K562 (cell line): ENCODE measurements at places on chromosomes 16 and 17. TPM values are rescaled to one million over a fixed set of nuclear protein-coding genes. Genes with fewer than 3 reads are reported as not detected.

PYCARD gene
- 25.6 and 28.4 TPM in 2 replicates for polyA plus RNA-seq

TBC1D3H gene
- polyA plus RNA-seq = not detected in 2 replicates

ASGR1 gene
- polyA plus RNA-seq = 0.64 and 2.3 TPM in 2 replicates

WNK4 gene
- 15.8 and 17.7 TPM in 2 replicates for polyA plus RNA-seq

TPSG1 gene
- not detected in 2 replicates for polyA plus RNA-seq

CCL23 gene
- polyA plus RNA-seq = not detected in 2 replicates

KAT7 gene
- polyA plus RNA-seq = 18.3 and 20.5 TPM in 2 replicates

CDRT15 gene
- not detected in 2 replicates for polyA plus RNA-seq

RPL38 gene
- polyA plus RNA-seq = 1,879 and 3,414 TPM in 2 replicates

RNU2-1 gene
- not detected in 2 replicates for polyA plus RNA-seq

ZACN gene
- not detected in 2 replicates for polyA plus RNA-seq

NECAB2 gene
- polyA plus RNA-seq = 0.03 TPM in 1 of 2 replicates, not detected in the other

KRTAP9-8 gene
- not detected in 2 replicates for polyA plus RNA-seq

MLYCD gene
- 1.2 and 1.5 TPM in 2 replicates for polyA plus RNA-seq

MVP gene
- polyA plus RNA-seq = 0.66 and 1.1 TPM in 2 replicates

MGAT5B gene
- 0.16 TPM in 1 of 2 replicates, not detected in the other for polyA plus RNA-seq

CDH15 gene
- not detected in 2 replicates for polyA plus RNA-seq
